ENCODE measurements at places on chromosomes 7 and 10.

DNA sequence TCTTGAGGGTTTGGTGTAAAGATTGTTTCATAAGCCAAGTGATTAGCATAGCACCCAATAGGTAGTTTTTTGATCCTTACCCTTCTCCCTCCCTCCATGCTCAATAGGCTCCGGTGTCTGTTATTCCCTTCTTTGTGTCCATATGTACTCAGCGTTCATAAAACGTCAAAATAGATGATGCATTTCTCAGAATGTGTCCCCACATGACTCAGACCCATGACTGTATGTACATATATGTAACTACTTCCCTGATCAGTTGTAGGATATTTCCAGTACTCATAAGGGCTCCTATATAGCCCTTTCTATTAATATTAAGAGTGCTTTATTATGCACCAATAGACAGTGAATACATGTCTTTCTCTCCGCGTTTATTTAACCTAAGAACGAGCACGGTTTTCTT lies 466.9 kb downstream of the KIF20B start:
- DNase-seq, result no peak

DNA sequence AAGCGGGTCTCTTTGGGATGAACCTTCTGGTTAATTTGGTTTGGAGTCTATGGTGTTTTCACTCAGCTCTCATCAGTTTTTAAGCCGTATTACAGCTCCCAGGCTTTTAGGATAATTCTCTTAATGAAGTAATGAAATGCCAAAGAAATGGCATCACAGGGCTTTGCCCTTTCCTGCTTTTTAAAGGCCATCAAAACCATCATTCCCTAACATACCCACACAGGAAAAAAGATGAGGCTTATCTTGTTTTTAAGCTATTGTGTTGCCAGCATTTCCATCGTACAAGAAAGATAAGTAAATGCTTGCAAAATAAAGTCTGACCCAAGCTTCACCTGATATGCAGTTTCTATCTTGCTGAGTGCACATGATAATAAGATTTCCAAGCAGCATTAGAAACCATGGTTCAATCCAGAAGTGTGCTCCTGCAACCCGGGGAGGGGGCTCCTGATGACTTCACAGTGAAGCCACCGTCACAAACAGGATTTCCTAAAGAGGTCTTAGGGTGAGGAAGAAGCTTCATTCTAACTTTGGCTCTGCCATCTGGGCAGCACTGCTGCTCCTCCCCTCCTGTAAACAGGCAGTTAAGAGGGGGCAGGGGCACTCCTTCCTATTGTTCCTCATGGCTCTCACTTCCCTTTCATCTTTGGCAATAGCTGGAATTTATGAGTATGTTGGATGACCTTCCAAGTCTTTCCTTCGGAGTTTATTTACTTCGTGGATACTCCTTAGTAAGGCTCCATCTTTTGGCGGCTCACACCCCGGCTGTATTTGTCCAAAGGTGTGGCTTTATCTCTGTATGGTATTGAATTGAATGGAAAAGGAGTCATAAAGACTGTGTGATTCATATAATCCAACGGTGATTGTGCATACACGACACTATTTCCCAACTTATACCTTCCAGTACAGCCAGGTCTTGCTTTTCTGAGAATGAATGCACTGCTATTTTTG lies 55.2 kb upstream of the FAM133B start:
- DNase-seq, result no peak

DNA sequence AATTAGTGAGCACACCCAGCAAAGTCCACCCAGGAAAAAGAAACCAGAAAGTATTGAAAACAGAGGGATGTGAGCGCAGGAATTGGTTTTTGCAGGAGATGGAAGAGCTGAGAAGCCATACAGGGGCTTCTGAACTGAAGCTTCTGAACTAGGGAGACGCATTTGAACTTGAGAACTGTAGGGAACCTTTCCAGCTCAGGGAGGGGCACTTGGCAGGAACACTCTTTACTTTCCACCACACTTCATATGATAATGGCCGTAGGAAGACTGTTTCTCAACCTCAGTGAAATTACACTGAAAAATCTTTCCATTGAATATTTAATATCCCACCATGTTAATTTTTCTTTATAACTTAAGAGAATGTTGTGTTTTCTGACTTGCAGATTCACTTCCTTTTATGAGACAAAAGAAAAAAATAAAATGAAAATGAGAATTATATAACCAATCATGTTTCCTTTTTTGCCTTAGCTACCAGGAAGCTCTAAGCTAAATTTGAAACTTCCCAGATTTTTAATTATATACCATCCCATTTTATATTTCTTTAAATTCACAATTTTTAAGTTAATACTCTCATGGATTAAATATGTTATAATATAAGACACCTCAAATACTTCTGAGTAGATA lies 98.3 kb upstream of the TCF7L2 start:
- DNase-seq, result no peak

- DNase-seq, result no peak
Measured at GRCh38 chr10:78785066-78785465, 283.7 kb upstream of the ZMIZ1 start.

DNA sequence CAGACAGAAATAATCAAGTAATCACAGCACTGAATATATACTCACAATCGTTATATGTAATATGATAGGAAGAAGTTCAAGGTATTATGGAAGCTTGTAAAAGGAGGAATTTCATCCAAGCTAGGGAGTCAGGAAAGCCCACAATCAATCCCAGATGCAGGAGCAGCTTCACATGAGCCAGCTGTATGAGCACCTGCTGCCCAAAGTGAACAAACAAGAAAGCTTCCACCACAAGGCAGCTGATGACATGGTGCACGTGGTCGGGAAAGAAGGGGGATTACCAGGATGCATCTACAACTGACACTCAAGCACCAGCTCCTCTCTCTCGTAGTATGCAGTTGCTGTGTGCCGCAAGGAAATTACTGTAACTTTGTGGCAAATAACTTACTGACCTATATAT lies 225.2 kb downstream of the XPNPEP1 start:
- no peak for DNase-seq

- DNase-seq, result no peak
Measured at GRCh38 chr10:19788075-19788686, 28.1 kb upstream of the PLXDC2 start.

- DNase-seq, result no peak
Measured at GRCh38 chr7:116447436-116447835, 52.1 kb upstream of the CAV2 start.

- no peak for DNase-seq
Measured at GRCh38 chr7:38558761-38559345, 72.3 kb downstream of the AMPH start.

GRCh38 chr10:93926613-93927012 lies 32.8 kb downstream of the SLC35G1 start:
- DNase-seq, result no peak

DNA sequence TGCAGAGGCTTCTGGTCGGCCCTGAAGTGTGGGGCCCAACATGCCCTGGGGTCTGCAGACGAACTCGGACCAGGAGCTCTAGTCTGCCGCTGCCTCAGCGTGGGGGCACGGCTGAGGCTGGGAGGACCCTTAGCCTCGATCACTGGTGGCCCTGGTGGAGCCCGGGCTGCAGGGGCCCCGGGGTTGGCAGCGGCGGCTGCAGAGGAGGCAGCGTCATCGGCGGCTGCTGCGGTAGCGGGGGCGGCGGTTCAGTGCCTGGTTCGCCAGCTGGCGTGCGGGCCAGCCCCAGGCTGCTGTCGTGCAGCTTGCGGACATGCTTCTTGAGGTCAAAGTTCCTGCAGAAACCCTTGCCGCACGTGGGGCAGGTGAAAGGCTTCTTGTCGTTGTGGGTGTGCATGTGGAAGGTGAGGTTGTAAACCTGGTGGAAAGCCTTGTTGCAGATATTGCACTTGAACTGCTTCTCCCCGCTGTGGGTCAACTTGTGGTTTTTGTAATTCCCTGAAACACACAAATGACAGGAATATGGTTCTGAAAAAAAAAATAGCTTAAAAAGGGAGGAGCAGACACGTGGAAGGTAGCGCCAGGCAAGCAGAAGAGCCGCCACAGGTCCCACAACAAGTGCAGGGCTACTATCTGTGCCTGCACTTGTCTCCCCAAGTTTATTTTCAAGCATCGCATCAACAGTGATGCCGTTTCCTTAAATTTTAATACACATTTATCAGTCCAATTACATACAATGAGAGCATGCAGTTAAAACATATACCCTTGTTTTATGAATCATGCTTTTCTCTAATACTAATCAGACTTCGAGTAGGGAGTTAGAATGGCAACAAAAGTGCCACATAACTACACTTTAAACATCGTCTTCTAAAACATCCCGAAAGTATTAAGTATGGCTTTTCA lies 2.4 kb downstream of the FEZF1 start:
- no peak for DNase-seq

DNA sequence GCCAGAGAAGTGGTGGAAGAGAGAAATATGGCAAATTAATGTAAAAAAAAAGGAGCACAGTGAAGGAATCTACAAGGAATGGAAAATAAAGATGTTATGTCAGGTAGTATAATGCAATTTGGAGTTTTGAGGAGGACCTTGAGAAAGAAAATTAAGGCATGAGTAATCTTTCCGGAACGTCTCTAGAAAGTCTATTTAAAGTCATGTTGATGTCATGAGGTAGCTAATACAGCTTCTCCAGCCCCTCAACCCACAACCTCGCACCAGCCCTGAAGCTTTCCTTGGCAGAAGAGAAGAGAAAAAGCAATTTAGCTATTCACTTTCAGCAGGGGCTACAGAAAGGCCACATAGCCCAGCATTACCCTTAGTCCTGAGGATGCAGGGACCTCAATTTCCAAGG lies 22.5 kb downstream of the TRDMT1 start:
- DNase-seq, result no peak
